GM18507 (cell line): ENCODE measurements at places on chromosomes 7 and 10.

DNA sequence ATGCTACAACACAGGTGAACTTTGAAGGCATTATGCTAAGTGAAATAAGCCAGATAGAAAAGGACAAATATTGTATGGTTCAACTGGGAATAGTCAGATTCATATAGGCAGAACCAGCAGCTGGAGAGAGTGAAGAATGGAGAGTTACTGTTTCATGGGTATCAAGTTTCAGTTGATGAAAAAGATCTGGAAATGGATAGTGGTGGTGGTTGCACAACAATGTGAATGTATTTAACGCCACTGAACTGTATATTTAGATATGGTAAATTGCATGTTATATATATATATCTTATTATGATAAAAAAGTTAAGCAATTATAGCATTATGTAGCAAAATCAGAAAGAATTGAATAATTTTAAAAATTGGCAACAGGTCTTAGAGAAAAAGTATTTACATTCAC lies 3.9 kb downstream of the LMBR1 start:
- no peak for DNase-seq

GRCh38 chr7:1603346-1604225 lies 33.8 kb upstream of the PSMG3 start:
- no peak for DNase-seq

- no peak for DNase-seq
Observed at GRCh38 chr10:63352976-63353375, 112.8 kb downstream of the JMJD1C start.

DNA sequence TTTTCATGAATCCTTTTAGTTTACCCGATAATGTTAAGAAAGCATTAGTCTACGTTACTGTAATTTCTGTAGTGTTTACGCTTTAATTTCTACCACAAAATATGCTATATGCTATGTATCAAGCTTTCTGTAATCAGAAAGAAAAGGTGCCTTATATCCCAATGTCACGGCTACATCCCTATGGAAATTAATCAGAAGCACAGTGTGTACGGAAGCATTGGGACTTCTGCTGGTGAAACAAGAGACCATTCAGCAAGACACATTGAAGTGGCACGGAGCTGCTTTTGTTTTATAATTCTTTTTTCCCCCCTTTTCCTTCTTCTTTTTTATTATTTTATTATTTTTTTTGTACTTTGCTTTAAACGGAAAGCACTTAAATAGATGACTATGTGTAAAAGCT lies 31.2 kb upstream of the SH2B2 start:
- no peak for DNase-seq

DNA sequence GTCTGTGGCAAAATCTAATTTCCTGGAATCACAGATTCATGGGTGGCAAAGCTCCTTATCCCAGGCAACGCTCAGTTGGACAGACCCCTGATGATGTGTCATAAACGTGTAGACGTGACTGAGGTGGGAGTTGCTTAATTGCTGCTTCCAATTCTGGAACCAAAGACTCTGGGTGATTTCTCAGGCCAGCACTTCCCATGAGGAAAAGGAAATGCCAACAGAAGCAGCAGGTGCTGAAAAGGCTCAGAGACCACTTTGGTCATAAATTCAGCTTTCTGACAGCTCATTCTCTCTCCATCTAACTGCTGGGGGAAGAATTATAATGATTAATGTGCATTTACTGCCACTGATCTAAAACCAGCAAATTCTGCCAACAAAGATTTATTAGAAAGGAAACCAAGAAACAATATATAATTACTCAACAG lies 88.7 kb downstream of the OSBPL3 start:
- DNase-seq = no peak

GRCh38 chr10:102434394-102435132 lies 2.2 kb upstream of the CUEDC2 start:
- no peak for DNase-seq

DNA sequence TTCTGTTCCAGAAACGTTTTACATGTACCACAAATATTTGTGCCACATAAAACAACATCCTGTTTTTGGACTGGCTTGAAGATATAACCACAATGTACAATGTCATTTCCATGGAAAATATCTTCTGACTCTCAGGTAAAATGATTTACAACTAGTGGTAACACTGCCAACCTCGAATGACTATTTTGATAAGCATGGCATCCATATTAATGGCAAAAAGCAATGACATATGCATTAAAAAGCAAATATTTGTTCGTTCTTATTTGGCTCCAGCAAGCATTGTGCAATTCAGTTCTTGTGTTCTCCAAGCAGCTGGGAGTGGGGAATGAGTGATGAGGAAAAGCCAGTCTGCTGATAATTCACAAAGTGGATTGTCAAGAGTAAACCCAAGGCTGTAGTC lies 289.0 kb downstream of the PLXDC2 start:
- DNase-seq = no peak

DNA sequence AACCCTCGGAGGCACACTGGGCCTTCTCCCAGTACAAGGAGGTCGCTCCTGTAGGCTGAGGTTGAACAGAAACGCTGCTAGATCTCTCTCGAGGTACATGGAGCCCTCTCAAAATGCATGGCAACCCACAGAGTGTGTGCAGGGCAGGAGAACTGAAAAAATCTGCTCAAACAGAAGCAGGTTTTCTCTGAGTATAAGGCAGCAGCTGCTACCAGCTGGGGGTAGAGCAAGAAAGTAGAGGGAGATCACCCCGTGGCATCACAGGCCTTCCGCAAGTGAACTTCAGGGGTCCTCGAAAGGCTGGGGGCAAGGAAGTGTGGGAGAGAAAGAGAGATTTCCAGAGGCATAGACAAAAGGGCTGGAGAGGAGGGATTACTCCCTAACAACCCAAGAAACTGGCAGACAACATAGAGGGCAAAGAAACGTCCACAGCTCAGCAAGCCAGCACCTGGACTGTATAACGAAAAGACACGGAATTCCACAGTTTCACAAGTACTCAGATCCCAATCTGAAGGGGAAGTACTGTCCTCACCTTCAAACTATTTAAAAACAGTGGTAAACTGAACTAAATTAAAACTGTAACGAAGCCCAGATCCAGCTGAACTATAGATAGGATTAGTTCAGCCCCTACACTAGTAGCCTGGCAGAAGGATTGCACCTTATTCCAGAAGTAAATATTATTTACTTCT lies 299.2 kb downstream of the IPMK start:
- no peak for DNase-seq

GRCh38 chr7:4091767-4092166 lies 590.3 kb upstream of the FOXK1 start:
- DNase-seq = no peak
